Activated naive CD4-positive, alpha-beta T cell treated with anti-CD3 and anti-CD28 coated beads, Interleukin-2, amount 10 ng/mL, durations not matched to agents 7 days and 5 days (primary cell): ENCODE measurements at places on chromosomes 3 and 15.

GRCh38 chr3:8954938-8955763 lies 8.1 kb downstream of the RAD18 start:
- no peak for DNase-seq

GRCh38 chr15:45401665-45402161 lies 23.4 kb upstream of the GATM start:
- no peak for DNase-seq

GRCh38 chr15:40721701-40722100 lies 26.7 kb downstream of the RAD51 start:
- DNase-seq: no peak

DNA sequence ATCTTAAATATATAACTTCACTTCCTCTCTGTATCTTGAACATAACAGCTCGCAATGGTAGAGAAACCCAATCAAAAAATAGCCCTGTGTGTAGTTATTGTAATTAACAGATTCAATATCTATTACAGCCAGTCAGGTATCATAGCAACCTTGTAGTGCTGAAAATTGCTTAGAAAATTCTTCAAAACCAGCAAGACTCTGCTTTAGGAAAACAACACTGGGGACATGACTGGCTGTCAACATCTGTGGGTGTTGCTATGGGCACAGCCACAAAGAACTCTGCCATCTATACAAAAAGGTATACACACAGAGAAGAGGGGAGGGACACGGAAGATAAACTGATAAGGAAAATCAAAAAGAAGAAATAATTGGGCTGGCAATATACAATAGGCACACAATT lies 101.2 kb downstream of the WDR72 start:
- DNase-seq: no peak

GRCh38 chr15:99473981-99474906 lies 91.5 kb upstream of the MEF2A start:
- no peak for DNase-seq

DNA sequence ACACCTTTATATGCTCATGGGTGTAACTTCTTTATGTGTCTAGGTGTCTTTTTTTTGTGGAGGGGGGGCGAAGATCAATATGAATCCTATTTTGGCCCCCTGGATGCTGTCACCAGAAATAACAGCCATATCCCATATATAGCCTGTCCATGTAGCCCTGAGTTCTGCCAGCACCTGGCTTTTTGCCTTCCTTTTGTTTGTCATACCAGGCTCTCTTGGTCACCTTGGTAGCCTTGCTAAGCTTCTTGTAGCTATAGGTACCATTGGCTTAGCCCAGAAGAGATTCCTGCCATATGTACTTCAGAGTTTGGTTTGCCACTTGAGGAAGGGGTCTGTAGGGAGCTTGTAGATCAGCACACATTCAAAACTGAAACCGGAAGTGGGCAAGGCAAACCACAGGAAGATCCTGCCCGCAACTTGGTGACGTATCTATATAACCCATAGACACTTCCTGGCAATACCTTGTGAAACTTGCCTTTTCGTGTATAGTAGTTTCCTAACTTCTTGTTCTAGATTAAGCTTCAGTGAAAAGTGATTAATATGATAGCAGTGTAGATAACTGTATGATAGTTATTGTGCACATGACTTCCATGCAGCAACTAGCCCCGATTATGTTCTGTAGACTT lies 11.9 kb downstream of the RASA2 start:
- DNase-seq: peak; percentile 93

DNA sequence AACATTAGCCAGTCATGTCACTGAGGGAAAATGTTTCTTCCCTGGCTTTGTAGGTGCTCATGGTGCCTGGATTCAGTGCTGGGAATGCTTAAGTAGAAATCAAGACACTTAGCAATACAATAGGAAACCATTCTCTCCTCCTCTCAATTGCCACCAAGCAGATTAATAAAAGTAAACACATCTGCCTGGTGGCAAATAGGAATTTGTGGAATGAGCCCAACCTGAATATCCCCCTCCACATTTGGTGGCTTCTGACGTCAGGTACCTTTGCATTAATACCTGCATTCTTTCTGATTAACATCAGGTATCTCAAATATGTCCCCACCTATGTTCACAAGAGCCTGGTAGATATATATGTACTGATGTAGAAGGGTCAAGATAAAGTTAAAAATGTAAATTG lies 42.7 kb downstream of the PPP2R3A start:
- no peak for DNase-seq

GRCh38 chr3:188720636-188721035 lies 451.1 kb upstream of the TPRG1 start:
- no peak for DNase-seq

DNA sequence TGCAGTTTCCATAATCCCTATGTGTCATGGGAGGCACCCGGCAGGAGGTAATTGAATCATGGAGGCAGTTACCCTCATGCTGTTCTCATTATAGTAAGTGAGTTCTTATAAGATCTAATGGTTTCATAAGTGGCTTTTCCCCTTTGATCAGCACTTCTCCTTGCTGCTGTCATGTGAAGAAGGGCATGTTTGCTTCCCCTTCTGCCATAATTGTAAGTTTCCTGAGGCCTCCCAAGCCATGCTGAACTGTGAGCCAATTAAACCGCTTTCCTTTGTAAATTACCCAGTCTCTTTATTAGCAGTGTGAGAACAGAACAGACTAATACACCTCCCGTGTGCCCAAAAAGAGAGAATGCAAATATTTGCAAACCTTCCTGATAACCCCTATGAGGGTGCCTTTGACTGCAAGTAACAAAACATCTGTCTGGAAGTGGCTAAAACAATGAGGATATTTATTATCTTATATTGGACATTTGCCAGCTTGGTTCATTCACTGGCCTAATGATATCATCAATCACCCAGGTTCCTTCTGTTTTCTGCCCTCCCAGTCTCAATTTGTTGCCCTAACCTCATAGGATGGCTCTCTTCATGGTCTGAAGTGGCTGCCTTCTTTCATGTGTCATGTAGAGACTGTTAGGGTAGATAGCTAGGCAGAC lies 68.7 kb downstream of the BHLHE40 start:
- no peak for DNase-seq

DNA sequence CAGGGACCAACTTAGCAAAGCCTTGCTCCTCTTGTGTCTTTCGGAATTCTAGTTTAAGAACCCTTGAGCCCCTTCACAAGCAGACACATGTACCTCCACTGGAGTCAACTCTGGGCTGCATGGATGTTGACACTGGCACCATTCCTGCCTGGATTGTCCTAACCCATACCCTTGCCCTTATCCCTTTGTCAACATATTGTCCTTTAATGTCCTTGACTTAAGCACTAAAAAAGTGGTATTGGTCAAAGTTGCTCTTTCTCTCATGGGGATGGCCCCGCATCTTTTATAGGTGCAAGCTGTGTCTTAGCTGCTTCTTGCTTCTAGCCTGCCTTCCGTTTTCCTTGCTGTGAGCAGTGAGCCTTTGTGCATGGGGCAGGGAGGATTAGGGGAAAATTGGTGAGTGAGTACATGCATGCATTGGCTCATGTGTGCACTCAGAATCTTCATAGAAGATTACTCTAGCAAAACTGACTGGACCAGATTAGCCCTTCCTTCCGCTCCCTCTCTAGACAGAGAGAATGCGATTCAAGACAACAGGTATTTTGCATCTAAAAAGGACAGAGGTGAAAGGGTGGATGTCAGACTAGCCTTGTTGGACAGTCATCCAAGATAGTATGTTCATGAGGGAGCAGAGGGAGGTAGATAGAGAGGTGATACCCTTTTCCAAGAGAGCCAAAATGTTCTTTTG lies 42.4 kb downstream of the TGFBR2 start:
- no peak for DNase-seq

DNA sequence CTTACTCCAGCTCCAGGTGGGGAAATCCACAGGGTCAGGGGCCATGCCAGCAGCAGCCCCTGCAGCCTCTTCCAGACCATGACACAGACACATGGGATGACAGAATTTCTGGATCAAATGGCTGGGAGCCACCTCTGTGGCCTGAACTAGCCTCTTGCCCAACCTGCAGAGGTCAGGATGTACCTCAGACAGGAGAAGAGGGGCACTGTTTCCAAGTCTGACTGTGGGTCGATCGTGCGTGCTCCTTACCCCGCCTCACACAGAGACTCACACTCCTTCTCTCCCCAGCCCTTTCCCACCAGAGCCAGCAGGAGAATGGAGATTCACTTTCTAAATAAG lies 131.9 kb downstream of the FAM43A start:
- DNase-seq: no peak

- DNase-seq: no peak
These were observed 2.5 kb downstream of the RORA start for GRCh38 chr15:61226361-61227256.

GRCh38 chr3:15462451-15462850 lies 35.1 kb downstream of the EAF1 start:
- no peak for DNase-seq

DNA sequence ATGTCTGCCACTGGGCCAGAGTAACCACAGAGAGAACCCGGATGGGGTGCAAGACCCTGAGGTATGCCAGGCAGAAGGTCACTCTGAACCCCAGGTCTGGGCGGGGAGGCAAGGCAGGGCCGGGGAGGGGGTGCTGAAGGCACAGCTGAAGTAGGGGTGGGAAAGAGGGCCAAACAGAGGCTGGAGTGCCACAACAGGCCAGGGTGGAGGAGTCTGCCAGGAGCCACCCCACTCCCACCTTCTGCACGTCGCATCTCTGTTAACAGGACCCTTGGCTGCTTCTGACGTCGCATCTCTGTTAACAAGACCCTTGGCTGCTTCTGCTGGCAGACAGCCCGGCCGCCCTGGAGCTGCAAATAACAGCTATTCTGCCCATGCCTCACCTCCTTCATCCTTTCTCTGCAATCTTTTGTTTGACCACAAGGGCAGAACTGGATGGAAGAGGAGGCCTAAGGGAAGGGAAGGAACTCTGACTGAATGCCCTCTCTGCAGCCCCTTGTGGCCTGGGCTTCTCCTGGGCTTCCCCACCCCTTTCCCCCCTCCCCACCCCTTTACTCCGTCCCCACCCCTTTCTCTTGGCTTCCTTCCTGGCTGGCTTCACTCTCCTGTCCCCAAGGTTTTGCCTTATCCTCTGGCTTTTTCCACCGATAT lies 20.6 kb upstream of the FBLN2 start:
- DNase-seq: no peak

DNA sequence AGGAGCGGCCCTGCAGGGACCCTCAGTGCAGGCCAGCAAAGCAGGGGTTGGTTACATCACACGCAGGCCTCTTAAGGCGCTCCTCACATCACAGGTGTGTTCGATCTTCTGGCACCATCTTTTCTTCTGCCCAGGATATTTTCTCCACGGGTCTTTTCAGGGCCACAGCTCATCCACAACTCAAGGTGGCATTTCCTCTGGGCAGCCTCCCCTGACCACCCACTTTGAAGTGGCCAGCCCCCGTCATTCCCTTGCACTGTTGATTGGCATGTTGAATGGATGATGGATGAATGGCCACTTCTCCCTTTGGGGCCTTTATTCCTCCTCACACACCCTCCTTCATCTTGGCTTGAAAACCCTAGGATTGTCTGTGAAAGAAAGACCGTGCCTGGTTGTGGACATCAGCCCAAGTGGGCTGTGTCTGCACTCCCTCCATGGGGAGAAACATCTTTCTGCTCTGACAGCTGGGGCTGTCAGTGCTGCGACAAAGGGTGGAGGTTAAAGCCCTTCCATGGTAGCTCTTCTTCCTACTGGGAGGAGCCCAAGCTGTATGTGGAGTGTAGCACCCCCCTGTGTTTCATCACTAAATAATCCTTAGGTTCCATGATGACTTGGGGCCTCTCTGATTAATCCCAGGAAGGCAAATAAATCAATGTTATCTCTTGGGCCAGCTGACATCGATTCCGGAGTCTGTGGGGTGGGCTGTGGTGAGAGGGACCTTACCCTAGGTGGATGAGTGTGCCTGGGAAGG lies 102.5 kb downstream of the EPHB1 start:
- no peak for DNase-seq

DNA sequence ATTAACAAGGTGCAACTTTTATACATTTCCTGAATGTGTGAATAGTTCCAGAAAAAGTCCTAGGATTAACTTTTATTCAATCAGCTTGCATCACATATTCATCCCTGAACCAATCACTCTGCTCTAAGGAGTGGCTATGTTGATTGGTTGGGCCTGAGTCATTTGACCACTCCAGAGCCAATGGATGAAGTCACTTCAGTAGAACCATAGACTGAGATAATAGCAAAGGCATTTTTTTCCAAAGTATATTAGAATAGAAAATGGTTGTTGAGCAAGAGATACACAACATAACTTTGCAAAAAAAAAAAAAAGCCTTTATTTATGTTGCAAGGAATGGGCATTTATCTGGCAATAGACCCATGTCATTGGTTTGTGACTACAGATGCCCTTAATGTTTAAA lies 55.5 kb upstream of the AGTR1 start:
- DNase-seq: no peak

- DNase-seq: no peak
These were observed 715 bp upstream of the SCAPER start for GRCh38 chr15:76905855-76906254.

DNA sequence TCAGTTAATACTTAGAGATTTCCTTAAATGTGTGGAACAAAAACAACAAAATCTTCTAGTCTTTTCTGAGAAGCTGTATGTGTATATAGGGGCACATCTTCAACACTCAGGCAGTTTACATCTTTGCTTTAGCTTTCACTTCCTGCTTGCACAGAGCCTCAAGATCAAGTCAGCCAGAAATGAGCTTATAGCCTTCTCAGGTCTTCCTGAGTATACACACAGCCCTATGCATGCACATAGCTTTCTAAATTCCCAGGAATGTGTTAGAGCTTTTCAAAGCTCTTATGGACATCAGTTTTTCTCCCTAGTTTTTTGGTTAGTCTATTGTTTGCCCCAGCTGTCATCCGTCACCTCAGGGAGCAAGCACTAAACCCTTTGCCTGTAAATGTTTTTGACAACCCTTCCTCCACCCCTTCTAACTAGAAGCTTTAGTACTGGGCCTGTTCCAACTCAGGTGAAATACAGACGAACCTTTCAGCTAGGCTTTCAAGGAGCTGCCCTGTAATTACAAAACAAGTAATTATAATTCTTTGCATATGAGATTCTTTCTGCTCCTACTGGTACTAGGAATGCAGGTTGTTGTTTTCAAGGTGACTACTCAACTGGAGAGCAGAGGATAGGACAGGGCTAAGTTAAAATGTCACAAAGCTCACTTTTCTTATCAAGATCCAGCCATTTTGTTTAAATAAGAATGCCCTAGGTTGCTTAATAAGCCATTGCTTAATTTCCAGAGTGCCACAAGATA lies 22.6 kb upstream of the MTMR10 start:
- DNase-seq: no peak

DNA sequence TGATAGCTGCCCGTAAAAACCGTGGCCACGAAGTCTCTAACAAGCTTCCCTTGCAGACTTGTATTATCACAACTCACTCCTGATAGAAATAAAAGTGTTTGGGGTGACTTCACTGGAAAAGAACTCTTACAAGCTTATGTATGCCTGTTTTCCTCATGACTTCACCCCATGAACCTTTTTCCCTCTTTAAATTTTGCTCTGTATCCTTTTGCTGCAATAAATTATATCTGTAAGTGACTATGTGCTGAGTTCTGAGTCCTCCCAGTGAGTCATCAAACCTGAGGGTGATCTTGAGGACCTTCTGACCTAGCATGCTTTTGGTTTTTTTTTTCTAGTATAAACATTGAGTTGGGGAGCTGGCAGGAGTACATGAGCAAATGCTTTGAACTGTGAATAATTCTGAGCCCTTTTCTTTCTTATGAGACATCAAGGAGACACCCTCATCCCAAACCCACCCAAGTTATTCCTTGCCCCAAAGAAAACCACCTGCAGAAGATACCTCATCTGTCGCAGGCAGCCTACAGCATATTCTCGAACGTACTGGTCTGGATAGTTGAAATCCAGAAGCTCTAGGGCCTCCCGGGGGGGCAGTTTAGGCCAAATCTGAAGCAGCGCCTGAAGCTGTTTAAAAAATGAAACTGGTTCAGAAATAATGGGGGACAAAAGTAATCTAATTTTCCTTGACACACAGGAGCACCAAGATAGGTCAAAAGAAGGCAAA lies 85.9 kb downstream of the FAIM start:
- no peak for DNase-seq

GRCh38 chr15:42955518-42955917 lies 34.9 kb upstream of the TTBK2 start:
- DNase-seq: no peak
